ENCODE measurements at places on chromosomes 16 and 17.

GRCh38 chr16:82750068-82750467 is 123.3 kb downstream of the CDH13 start:
- no peak for DNase-seq

DNA sequence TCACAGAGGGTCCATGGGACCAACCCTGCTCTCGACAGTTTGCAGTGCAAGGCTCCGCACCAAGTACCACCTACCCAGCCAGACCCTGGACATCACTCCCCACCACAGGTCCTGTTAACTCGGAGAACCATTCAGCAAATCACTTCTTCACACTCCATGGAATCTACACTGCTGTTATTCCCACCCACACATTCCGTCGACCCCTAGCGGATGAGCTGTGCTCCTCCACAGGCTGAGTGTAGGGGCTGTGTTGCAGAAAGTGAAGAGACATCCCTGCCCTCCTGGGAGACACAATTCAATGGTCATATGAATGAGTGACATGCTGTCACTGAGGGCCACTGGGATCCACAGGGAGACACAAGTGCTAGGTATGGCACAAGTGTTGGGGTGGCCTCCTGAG is 27.5 kb downstream of the MPG start:
- no peak for DNase-seq

GRCh38 chr16:66270333-66270927 is 96.1 kb upstream of the CDH5 start:
- peak; percentile 71 for DNase-seq

DNA sequence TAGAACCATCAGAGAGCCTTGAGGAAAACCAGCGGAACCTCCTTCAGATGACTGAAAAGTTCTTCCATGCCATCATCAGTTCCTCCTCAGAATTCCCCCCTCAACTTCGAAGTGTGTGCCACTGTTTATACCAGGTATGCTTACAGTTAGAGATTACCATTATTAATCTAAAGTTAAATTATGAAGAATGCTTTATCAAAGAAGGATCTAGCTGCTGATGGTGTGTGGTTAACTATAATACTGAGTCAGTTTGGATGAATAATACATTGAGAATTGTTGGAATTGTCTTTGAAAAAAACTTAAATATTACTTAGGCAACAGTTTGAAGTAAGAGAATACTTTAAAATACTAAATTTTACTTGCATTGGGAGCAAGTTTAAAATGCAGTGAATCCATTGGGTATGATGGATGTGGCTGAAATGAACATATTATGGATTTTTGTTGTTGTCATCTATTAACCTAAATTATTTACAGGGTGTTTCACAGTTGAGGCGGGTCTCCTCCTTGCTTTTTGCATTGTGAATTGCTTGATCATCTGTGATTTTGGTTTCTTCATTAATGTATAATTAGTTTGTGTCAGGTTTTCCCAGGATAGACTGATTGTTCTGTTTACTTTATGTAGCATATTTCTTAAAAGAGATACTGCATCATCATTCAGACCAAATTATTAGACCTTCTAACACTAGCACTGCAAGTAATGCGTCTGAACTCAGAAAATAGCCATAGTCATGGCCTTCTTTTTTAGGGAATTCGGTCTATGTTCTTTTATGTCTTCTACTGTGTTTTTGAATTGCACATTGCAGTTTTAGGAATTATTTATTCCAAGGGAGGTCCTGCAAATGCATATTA is 47.8 kb downstream of the OMG start:
- peak; percentile 70 for DNase-seq

- DNase-seq = no peak
These were observed 6.6 kb upstream of the N4BP1 start for GRCh38 chr16:48616571-48616970.

DNA sequence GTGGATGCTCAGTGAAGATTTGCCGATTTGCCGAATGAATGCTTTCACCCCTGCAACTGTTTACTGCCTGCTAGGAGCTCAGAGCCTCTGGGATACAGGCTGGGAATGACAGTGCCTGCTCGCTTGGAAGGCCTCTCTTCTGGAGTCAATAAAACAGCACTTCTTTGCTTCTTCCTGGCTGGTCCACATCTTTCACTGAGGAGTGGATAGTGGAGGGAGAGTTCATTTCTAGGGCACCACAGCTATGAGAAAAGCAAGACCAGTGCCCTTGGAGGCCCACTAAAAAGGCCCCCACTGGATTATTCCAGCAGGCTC is 3.1 kb upstream of the USP7 start:
- DNase-seq = no peak

DNA sequence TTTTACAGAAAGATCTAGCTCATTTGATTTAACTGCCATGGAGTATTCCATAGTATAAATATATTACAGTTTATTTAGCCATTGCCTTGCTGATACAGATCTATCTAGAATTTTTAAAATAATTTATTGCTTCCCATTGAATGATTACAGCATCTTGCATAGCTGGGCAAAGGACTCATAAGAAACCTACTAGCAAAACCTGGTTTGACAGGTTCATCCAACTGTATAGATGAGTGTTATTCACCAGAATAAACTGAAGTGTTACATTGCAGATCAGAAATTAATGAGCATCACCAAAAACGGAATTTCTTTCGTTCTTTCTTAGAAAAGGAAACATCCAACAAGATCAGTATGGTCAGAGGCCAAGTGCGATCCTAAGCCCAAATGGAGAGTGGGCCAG is 202.2 kb upstream of the CACNG5 start:
- DNase-seq = no peak

DNA sequence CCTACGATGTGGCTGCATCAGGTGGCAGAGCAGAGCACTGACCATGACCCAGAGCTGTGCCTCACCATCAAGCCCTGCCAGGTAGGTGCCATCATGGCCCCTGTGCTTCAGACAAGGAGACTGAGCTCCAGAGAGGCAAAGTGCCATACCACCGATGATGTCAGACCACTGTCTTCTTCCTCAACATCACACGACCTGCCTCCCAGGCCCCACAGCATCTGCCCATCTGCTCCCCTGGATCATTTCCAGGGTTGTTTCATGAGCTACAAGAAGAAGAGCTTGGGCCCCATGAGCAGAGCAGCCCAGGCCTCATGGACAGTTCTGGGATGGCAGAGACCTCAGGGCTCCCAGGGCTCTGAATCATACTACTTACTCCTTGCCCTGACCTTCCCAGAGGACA is 9.9 kb downstream of the XYLT1 start:
- no peak for DNase-seq

- no peak for DNase-seq
These were observed 251.6 kb downstream of the GSG1L start for GRCh38 chr16:27811881-27812280.

- no peak for DNase-seq
These were observed 238.9 kb upstream of the SDK2 start for GRCh38 chr17:73883175-73883574.

GRCh38 chr17:42784409-42784808 is 4.0 kb downstream of the WNK4 start:
- no peak for DNase-seq

DNA sequence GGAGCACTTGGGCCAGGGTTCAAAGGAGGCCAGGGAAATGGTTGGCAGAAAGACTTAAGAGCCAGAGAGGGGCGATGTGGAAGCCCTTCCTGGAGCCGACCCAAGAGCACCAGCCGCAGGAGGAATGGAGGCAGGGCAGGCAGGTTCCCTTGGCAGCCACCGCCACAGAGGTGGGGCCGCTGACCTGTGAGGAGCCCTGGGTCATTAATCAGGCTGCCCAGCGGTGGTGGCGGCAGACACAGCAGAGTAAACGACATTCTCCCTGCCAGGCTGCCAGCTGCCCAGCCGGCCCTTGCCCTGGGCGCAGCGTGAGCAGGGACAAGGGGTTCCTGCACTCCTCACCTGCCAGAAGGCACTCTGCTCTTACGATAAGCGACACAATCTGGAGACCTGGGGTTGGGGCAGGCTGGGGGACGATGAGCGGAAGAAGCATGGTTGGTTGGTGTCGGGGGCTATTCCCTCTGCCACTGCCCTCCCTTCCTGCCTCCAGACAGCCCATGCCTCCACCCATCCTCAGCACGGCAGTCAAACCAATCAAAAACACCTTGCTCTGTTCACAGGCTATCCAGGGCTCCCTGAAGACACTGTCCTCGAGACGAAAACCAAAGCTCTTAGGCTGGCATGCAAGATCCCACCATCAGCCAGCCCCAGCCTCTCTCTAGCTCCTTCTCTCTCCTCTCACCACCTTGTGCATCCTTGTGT is 40.9 kb downstream of the PLXDC1 start:
- DNase-seq = no peak

DNA sequence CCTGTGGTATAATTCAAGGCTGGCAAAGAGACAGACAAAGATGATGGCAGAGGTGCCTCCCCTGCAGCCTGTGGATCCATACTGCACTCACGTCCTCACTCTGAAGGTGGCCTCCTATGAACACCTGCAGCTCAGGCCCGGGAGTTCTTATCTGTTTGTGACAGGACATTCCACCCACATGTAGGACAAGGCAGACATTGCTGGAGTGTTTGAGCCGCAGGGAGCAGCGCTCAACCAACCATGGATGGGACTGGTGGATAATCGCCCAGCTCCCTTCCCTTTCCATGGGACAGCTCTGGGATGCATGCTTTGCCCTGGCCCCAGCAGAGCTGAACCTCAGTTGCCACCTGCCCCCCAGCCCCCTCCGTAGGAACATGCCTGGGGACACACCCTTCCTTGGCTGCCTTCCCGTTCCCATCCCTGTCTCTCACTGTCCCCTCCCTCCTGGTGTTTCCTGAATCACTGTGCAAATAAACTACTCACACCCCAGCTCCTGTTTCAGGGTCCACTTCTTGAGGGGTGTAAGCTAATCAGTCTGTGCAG is 22.2 kb downstream of the ITPRIPL2 start:
- DNase-seq = peak; percentile 29

DNA sequence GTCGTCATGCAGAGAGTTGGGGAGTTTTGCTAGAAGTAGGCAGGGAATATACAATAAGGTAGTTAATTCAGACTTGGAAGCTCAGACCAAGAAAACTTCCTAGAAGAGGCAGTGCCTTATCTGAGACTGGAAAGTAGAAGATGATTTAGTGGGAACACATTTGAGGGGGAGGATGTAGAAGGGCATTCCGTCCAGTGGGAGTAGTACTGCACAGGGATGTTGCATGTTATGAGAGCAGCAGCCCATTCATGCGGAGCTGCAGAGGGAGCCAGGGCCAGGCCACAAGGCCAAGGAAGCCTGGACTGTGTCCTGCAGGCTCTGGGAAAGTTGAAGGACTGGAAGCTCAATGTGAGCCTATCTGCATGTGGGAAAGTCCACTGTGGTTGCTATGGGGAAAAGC is 344.5 kb upstream of the EEF2KMT start:
- no peak for DNase-seq

- no peak for DNase-seq
These were observed 4.0 kb downstream of the NUPR1 start for GRCh38 chr16:28534542-28535373.

GRCh38 chr16:14310519-14310991 is 239.4 kb downstream of the MRTFB start:
- DNase-seq = peak; percentile 44

GRCh38 chr17:31696184-31696602 is 162.9 kb downstream of the COPRS start:
- DNase-seq = peak; percentile 88

DNA sequence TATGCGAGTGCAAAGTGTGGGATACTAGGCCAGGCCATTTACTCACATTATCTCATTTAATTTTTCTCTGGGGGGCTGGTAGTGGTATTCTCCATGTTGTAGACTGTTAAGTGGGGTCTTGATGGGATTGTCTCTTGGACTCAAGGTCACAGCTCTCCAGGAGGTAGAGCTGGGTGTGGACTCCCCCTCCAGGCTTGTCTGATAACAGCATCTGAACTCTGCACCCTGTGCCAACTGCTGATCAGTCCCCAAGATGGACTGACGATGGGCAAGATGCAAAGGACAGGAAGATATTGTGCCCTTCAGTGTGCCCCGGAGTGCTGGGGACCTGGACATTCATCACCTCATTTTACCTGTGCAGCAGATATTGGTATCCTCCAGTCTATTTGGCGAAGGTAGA is 147.8 kb downstream of the MSI2 start:
- no peak for DNase-seq

- DNase-seq = peak; percentile 70
These were observed 241.6 kb upstream of the SALL1 start for GRCh38 chr16:51392521-51393187.

GRCh38 chr16:82915139-82915824 is 288.5 kb downstream of the CDH13 start:
- DNase-seq = no peak

GRCh38 chr17:46027048-46027975 is 28.3 kb downstream of the STH start:
- DNase-seq = no peak

GRCh38 chr16:19104607-19105006 is 9.2 kb upstream of the ITPRIPL2 start:
- DNase-seq = no peak

Data from astrocyte of the spinal cord (primary cell).